ENCODE measurements at places on chromosomes 1 and 21.
A peak's percentile ranks its signal among the peaks of the same experiment; 100 is the strongest.

- no peak for DNase-seq
These were observed 7.2 kb downstream of the GPBP1L1 start for GRCh38 chr1:45679123-45679522.

DNA sequence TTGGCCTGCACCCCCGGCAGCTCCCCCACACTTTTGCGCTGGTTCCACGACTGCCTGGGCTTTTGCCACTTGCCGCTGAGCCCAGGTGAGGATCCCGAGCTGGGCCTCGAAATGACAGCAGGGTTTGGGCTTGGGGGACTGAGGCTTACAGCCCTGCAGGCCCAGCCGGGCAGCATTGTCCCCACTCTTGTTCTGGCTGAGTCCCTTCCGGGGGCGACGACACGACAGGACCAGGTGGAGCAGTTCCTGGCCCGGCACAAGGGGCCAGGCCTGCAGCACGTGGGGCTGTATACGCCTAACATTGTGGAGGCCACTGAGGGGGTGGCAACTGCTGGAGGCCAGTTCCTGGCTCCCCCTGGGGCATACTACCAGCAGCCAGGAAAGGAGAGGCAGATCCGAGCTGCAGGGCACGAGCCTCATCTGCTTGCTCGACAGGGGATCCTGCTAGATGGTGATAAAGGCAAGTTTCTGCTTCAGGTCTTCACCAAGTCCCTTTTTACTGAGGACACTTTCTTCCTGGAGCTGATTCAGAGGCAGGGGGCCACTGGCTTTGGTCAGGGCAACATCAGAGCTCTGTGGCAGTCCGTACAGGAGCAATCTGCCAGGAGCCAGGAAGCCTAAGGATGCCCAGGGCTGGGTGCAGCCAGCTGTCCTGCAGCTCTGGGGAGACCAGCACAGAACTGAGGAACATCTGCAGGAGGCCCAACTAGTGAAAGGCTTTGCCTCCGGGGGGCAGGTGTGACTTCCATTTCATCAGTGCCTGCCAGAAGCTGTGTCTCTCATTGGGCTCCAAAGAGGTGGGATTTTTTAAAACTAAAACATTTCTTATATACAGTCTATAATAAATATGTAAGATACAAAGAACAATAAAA lies 1.2 kb downstream of the HPDL start:
- peak; percentile 74 for DNase-seq

- DNase-seq, result no peak
These were observed 123.4 kb downstream of the SIK1 start for GRCh38 chr21:43303275-43304178.

- DNase-seq, result no peak
These were observed 179.6 kb upstream of the ESRRG start for GRCh38 chr1:216902669-216903381.

GRCh38 chr1:200333329-200333728 lies 76.5 kb downstream of the ZNF281 start:
- DNase-seq, result no peak

GRCh38 chr21:42732033-42732410 lies 78.6 kb downstream of the PDE9A start:
- no peak for DNase-seq

DNA sequence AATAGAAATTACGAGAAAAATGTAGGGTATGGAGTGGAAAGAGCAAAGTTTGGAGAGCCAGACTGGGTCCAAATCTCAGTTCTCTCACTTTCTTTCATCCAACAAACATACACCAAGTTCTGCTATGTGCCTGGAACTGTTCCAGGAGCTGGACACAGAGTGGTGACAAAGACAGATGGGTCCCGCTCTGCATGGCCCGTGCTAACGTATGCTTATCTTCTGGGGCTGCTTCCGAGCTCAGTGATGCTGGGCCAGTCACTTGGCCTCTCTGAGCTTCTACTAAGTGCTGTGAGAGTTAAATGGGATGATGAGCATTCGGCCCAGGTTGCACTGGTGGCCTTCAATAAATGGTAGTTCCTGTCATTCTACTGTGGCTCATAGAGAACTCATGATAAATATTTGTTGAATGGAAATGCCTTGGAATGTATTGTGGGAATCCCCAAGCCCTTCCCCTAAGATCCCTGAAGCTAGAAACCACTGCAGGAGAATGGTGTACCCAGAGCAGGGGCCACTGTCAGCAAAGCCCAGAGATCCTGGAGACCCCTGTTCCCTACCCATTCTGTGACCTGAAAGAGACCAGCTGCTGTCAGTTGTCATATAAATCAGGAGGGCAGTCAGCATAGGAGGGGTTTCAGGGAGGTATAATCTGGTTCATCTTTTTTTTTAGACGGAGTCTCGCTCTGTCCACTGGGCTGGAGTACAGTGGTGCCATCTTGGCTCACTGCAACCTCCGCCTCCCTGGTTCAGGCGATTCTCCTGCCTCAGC lies 3.8 kb downstream of the LEMD1 start:
- DNase-seq, result no peak

DNA sequence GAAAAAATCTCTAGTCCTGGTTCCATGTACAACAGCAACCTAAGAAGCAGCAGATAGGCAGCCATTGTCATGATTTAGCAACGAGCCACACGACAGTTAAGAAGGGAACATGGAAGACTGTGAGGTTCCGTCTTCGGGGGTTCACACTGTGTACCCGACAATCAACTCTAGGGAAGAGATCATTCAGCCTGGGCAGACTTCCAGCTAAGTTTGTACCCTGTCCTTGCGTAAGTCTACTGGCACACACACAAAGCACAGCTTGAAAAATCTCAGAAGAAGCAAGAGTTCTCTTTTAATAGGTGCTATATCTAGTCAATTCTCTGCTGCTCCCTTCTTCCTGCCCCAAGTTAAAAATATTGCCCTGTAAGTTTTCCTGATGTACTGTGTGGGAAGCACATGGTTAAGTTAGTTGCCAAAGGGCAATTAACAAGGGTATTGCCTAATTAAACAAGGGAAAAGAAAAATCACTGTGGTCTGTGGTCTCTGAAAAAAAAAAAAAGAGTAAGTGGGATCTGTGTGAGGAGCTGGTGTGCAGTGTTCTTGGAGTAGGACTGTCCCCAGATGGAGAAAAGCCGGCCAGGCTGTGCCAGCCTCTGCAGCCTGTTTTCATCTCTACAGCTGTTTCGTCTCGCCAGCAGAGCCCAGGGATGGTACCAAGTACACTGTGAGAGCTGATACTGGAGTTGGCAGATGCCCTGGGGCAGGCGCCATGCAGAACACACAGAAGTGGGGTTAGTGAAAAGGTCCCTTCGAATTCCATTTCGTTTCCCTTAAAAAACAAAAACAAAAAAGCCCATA lies 6.4 kb upstream of the MYBPHL start:
- DNase-seq, result no peak

Data from NB4 (cell line).